Kidney (tissue), 22 donors: ENCODE measurements at places on chromosomes 16 and 17. TPM values are rescaled to one million over a fixed set of nuclear protein-coding genes. Genes with fewer than 3 reads are reported as not detected.

- no peak for DNase-seq
Measured at GRCh38 chr17:71959154-71959553, 161.7 kb upstream of the SOX9 start.

DNA sequence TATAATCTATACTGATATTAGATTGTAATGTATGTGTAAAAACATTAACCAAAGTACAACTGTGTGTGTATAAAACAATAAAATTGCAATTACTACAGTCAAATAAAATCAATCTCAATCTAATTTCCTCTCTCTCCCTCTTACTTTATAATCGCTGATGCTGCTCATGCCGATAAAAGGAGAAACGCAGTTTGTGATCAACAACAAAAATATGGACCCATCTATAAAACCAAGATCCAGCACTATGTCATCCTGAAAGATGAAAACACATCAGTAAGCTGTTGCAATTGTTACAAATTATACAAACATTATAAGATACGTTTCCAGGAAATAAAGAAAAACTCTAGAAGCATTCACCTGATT is 33.5 kb upstream of the ABCA6 start:
- DNase-seq, result no peak

CACNG5 gene
- not detected for polyA plus RNA-seq

CANT1 gene
- polyA plus RNA-seq, result 23.0 TPM
